Effector memory CD4-positive, alpha-beta T cell (primary cell): ENCODE measurements at places on chromosomes 16 and 17.

DNA sequence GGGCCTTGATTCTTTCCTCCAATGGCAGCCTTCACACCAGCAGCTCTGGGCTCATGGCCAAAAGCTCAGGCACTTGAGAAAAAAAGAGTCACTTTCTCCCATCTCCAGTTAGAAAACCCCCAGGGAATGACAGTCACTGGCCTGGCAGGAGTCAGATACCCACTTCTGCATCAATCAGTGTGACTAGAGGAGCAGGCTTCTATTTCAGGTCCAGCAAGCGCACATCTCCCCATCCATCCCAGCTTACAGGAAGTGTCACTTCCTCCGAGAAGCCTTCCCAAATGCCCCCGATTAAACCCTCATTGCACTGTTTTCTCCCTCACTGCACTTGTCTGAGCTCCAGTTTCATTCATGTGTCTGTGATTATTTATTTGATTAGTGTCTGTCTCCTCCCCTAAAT is 30.4 kb upstream of the CCL1 start:
- DNase-seq, result no peak

DNA sequence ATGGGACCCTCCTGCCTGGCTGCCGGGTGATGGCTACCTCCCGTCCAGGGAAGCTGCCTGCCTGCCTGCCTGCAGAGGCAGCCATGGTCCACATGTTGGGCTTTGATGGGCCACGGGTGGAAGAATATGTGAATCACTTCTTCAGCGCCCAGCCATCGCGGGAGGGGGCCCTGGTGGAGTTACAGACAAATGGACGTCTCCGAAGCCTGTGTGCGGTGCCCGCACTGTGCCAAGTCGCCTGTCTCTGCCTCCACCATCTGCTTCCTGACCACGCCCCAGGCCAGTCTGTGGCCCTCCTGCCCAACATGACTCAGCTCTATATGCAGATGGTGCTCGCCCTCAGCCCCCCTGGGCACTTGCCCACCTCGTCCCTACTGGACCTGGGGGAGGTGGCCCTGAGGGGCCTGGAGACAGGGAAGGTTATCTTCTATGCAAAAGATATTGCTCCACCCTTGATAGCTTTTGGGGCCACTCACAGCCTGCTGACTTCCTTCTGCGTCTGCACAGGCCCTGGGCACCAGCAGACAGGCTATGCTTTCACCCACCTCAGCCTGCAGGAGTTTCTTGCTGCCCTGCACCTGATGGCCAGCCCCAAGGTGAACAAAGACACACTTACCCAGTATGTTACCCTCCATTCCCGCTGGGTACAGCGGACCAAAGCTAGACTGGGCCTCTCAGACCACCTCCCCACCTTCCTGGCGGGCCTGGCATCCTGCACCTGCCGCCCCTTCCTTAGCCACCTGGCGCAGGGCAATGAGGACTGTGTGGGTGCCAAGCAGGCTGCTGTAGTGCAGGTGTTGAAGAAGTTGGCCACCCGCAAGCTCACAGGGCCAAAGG is 36.8 kb downstream of the NLRC5 start:
- no peak for DNase-seq

DNA sequence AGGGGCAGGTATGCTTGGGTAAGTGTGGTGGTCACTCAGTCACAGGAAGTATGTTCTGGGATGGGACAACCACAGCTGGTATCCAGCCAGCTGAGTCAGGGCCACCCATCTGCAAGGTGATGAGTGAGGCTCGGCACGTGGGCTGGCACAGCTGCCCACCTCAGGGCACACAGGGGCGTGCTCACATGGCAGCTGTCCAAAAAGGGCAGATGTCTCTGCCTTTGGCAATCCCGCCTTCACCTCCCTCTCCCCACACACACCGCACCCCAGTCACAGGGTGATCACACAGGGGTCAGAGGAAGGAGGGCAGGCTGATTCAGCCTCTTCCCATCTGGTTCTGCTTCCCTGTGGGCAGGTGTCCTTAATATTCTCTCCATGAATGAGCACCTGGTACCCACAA is 85.9 kb upstream of the TOB1 start:
- no peak for DNase-seq

GRCh38 chr16:727291-727977 is 528 bp downstream of the HAGHL start:
- DNase-seq, result no peak

DNA sequence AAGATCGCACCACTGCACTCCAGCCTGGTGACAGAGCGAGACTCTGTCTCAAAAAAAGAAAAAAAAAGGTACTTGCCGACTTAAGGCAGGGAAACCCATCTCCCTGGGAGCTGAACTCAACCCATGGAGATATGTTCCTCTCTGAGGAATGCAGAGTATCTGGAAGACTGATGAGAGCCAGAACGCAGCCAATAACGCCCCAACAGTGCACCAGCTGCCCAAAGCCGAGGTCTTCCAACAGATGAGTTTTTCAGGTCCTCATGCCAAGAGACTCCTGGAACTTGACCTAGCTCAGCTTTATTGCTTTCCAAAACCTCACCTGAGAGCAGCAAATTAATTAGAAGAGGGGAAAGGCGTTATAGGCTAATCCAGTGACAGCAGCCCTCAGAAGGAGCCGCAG is 9.4 kb downstream of the ELAC2 start:
- DNase-seq, result no peak

GRCh38 chr16:54344646-54345630 is 58.4 kb upstream of the IRX3 start:
- no peak for DNase-seq
